ENCODE measurements at places on chromosomes 3 and 15. TPM values are rescaled to one million over a fixed set of nuclear protein-coding genes. Genes with fewer than 3 reads are reported as not detected.

DNA sequence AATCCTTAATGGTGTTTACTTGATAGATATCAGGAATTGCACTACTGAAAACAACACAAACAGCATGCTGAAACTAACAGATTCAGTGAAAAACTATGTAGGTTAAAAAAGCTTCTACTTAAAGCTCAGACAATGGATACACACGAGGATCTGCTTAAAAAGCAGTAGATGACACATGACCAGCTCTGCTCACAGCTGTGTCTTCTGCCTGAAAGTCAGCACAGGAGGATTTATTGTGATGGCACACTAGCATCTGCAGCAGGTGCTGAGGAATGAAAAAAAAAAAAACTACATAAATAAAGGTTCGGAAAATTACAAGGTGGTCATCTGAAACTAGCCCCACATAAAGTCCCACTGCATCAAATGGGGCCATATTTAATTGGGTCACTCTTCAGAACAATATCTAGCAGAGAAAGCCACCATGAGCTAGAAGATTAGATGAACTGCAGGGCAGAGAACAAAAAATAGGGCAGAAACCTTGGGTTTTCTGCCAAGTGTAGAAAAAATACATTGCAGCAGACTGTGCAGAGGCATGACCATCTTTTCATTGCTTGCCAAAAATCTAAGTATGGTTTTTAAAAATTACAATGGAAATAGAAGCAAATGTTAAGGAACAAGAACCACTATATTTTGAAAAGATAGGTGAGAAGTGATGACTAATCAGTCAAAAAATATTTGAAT, 13.2 kb upstream of the GOLM2 start:
- no peak for DNase-seq

- peak; percentile 53 for DNase-seq
These were observed at the start of gene SHF for GRCh38 chr15:45187894-45188830. SHF (minus strand) TSS chr15:45187966; CDS start chr15:45187951, 15 bp downstream.

- no peak for DNase-seq
These were observed 69.3 kb downstream of the RPL39L start for GRCh38 chr3:187069857-187070516.

DNA sequence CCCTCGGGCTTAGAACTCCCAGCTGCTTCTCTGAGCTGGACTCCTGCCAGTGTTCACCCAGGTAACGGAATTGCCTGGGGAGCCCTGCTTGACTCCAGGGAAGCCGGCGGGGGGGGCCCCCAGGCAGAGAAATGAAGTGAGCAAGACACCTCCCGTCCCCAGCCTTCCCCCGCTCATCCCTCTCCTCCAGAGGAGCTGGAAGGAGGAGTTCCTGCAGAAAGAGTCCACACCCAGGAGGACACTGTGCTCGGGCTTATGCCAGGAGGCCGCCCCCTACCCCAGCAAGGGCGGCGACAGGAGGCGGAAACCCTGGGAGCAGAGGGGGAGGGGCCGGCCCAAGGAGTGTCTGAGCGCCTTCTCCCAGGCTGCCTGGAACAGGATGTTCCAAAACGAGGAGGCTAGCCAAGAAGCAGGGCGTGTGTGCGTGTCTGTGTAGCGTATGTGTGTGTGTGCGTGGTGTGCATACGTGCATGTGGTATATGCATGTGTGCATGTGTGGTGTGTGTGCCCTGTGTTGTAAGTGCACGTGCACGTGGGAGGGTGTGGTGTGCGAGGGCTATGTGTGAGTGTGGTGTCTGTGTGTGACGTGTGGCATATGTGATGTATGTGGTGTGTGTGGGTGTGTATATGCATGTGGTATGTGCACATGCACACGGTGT, 511.3 kb downstream of the SHQ1 start:
- DNase-seq = no peak

- DNase-seq = no peak
These were observed 415.5 kb downstream of the NAALADL2 start for GRCh38 chr3:175274474-175275218.

- no peak for DNase-seq
These were observed 301.9 kb upstream of the NR2F2 start for GRCh38 chr15:96028620-96029019.

DNA sequence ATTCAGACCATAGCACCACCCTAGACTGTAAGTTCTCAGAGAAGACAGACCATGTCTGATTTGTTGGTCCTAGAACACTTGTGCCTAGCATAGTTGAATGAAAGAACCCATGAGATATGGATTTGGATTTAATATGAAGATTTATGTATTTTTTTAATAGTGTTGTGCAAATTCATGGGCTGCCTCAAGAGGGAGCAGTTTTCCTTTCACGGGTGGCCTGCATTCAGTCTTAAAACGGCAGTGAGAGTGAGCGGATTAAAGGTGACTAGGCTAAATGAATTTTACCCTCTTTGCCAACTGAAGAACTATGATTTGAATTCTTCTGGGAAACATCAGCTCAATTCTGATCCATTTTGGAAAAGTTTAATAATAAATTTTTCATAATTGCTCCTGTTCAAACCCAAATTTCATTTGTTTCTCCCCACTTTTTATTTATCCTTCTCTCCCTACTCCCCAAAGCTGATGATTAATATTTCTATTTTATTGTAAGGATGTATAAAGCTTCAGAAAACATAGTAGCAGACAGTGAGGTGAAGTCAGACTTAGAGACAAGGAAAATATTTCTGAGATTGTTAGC, 67.3 kb downstream of the MORC1 start:
- DNase-seq = no peak

GRCh38 chr3:100004931-100005330, 109.4 kb downstream of the FILIP1L start:
- DNase-seq = no peak

GRCh38 chr15:77516076-77516475, 95.4 kb downstream of the HMG20A start:
- no peak for DNase-seq

- no peak for DNase-seq
These were observed 215.9 kb upstream of the PEX5L start for GRCh38 chr3:180252683-180253082.

GRCh38 chr3:19331931-19332330, 183.6 kb downstream of the KCNH8 start:
- no peak for DNase-seq

Gene CCR9
- total RNA-seq = 8.3 TPM

Gene CATSPER2
- 0.77 TPM for total RNA-seq

Gene CPLX3
- not detected for total RNA-seq

Gene LNP1
- total RNA-seq = 1.6 TPM

Gene ADAMTS9
- not detected for total RNA-seq

Gene POC1A
- 22.7 TPM for total RNA-seq

Gene CTXND1
- total RNA-seq = not detected

Gene KBTBD12
- total RNA-seq = not detected

Measured in CD8-positive, alpha-beta memory T cell (primary cell).